Upper lobe of left lung (tissue), 6 donors: ENCODE measurements at places on chromosomes 11 and 22. TPM values are rescaled to one million over a fixed set of nuclear protein-coding genes. Genes with fewer than 3 reads are reported as not detected.
A peak's percentile ranks its signal among the peaks of the same experiment; 100 is the strongest.

GRCh38 chr22:32987081-32987631 is 71.0 kb downstream of the SYN3 start:
- H3K27me3 ChIP-seq = no peaks in the 10 kb centered on the region
- no peak overlapping the region for H3K4me3 ChIP-seq
- H3K27ac ChIP-seq = no peak overlapping the region
- H3K36me3 ChIP-seq = no peaks in the 10 kb centered on the region
- DNase-seq = no peak
- H3K4me1 ChIP-seq = peaks cover 10% of the 10 kb centered on the region

DNA sequence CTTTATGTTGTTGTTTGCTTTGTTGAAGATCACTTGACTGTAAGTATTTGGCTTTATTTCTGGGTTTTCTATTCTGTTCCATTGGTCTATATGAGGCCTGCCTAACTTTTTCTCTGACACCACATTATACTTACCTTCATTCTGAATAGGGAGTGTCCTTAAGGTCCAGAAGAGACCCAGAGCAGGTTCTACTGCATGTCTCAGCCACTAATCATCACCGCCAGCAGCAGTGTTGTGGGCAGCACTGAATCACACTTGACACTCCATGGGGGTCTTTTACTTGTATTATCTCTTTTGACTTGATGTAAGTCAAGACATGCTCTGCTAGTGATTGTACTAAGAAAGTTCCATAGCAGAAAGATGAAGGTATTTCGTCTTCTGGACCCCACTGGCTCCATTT is 274.9 kb downstream of the TENM4 start:
- no peak overlapping the region for H3K4me3 ChIP-seq
- no peak for DNase-seq
- no peaks in the 10 kb centered on the region for H3K27me3 ChIP-seq
- no peaks in the 10 kb centered on the region for H3K36me3 ChIP-seq

GRCh38 chr11:61065955-61066638 is 36.2 kb upstream of the CD5 start:
- H3K27me3 ChIP-seq = no peaks in the 10 kb centered on the region
- H3K4me3 ChIP-seq = no peak overlapping the region
- no peaks in the 10 kb centered on the region for H3K4me1 ChIP-seq
- H3K27ac ChIP-seq = no peak overlapping the region
- DNase-seq = no peak

GRCh38 chr22:42214633-42215415 is 55.6 kb downstream of the TCF20 start:
- DNase-seq = peak; percentile 33
- H3K27me3 ChIP-seq = no peaks in the 10 kb centered on the region
- H3K36me3 ChIP-seq = peaks cover 50% of the 10 kb centered on the region
- H3K4me1 ChIP-seq = no peaks in the 10 kb centered on the region
- H3K27ac ChIP-seq = no peak overlapping the region
- no peak overlapping the region for H3K4me3 ChIP-seq

Gene CAPN5
- total RNA-seq = 2.6 TPM

- no peak overlapping the region for H3K4me3 ChIP-seq
- no peak for DNase-seq
- no peak overlapping the region for H3K27ac ChIP-seq
- H3K27me3 ChIP-seq = no peaks in the 10 kb centered on the region
- peaks cover 9% of the 10 kb centered on the region for H3K4me1 ChIP-seq
- H3K36me3 ChIP-seq = no peaks in the 10 kb centered on the region
Observed at GRCh38 chr11:44889266-44889665, 61.4 kb downstream of the TP53I11 start.

Gene CRKL
- total RNA-seq = 58.4 TPM

Gene OR2AG1
- not detected for total RNA-seq

Gene OR8A1
- total RNA-seq = not detected

Gene ARHGAP32
- 29.2 TPM for total RNA-seq

DNA sequence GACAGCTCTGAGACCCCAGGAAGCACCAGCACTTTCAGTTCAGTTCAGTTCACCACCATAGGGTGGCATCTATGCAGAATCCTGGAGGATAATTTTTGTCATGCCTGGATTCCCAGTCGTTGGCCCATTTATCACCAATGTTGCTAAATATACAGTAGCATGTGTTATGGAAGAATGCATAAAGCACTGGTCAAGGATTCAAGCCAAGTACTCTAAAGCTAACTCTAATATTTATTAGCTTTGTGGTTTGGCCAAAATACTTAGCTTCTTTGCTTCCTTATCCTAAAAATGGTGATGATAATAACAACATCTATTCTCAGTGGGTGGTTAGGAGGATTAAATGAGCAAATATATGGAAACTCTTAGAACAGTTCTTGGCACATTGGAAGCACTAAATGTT is 294.7 kb upstream of the ZC3H12C start:
- no peaks in the 10 kb centered on the region for H3K4me1 ChIP-seq
- no peaks in the 10 kb centered on the region for H3K27me3 ChIP-seq
- no peak for DNase-seq
- H3K27ac ChIP-seq = no peak overlapping the region
- no peak overlapping the region for H3K4me3 ChIP-seq

GRCh38 chr22:19176732-19177131 is 1.8 kb downstream of the SLC25A1 start:
- peaks cover 42% of the 10 kb centered on the region for H3K4me1 ChIP-seq
- H3K27ac ChIP-seq = no peak overlapping the region
- H3K27me3 ChIP-seq = no peaks in the 10 kb centered on the region
- DNase-seq = no peak

DNA sequence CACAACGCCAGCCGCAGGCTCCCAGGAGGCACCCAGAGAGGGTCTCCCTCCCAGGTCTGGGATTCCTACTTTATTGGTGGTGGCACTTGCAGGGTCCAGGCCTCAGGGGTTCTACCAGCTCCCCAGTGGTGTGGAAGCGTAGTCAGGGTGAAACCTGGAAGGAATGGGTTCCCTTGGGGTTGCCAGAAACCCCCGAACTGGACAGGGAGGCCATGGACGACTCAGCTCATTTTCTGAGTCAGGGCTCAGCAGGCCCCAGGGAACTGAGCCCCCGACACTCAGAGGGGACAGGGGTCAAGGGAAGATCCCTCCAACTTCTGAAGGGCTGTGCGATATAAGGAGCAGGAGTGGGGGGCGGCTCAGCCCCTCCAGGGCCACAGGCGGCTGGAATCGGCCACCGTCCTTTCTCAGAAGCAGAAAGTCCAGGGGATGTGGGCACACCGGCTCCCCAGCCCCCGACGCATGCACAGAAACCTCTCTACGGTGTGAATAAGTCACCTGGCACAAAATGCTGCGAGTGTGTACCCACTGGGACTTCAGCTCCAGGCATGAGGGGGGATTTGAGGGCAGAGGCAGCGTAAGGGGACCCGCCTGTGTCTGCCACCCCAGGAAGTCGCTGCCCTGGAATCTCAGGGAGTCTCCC is 25.1 kb downstream of the MRGPRG start:
- no peaks in the 10 kb centered on the region for H3K36me3 ChIP-seq
- no peak overlapping the region for H3K27ac ChIP-seq
- no peak for DNase-seq
- no peaks in the 10 kb centered on the region for H3K4me1 ChIP-seq

DNA sequence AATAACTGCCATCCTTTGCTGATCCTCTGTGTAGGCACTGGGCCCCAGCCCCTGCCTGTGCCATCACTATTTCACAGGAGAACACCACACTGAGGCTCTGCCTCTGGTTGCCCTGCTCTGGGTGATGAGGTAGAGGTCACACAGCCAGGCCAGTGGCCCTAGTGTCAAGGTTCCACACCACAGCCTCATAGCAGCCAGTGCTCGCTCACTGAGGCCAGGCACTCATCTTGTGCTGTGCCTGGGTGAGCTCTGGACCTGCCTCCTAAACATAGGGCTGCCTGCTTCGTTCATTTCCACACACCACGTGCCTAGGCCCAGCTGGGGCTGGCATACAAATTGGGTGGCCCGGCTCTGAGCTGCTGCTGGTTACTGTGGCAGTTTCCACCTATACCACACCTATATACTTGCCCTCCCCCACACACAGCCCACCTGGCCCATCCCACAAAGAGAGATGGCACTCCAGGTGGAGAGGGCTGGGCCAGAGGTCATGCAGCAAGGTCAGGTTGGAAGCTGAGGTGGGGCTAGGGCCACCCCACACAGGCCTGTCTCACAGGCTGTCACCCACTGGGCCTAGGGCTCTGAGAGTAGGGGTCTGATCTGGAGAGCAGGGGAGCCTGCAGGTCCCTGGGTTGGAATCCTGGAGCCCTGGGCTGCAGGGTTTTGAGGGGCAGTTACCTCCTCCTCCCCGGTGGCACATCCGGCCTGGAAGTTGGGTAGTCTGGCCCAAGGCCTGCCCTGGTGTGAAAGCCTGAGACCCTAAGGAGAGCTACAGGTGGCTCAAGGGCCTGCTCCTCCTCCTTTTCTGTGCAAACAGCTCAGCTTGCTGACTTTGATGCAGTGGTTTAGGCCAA is 11.2 kb downstream of the KCNQ1OT1 start:
- peaks cover 30% of the 10 kb centered on the region for H3K4me1 ChIP-seq
- H3K27ac ChIP-seq = no peak overlapping the region
- no peak for DNase-seq
- no peak overlapping the region for H3K4me3 ChIP-seq

DNA sequence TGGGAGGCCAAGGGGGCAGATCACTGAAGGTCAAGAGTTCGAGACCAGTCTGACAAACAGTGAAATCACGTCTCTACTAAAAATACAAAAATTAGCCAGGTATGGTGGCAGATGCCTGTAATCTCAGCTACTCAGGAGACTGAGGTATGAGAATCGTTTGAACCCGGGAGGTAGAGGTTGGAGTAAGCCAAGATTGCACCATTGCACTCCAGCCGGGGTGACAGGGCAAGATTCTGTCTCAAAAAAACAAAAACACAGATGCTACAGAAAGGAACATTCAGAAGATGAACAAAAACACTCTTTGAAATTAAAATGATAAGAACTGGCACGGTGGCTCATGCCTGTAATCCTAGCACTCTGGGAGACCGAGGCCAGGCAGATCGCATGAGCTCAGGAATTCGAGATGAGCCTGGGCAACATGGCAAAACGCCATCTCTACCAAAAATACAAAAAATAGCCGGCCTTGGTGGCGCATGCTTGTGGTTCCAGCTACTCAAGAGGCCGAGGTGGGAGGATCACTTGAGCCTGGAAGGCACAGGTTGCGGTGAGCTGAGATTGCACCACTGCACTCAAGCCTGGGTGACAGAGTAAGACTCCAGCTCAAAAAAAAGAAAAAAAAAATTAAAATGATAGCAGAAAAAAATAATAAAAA is 8.5 kb downstream of the RAB6A start:
- no peak for DNase-seq
- peaks cover 30% of the 10 kb centered on the region for H3K4me1 ChIP-seq
- no peak overlapping the region for H3K4me3 ChIP-seq
- H3K36me3 ChIP-seq = no peaks in the 10 kb centered on the region

DNA sequence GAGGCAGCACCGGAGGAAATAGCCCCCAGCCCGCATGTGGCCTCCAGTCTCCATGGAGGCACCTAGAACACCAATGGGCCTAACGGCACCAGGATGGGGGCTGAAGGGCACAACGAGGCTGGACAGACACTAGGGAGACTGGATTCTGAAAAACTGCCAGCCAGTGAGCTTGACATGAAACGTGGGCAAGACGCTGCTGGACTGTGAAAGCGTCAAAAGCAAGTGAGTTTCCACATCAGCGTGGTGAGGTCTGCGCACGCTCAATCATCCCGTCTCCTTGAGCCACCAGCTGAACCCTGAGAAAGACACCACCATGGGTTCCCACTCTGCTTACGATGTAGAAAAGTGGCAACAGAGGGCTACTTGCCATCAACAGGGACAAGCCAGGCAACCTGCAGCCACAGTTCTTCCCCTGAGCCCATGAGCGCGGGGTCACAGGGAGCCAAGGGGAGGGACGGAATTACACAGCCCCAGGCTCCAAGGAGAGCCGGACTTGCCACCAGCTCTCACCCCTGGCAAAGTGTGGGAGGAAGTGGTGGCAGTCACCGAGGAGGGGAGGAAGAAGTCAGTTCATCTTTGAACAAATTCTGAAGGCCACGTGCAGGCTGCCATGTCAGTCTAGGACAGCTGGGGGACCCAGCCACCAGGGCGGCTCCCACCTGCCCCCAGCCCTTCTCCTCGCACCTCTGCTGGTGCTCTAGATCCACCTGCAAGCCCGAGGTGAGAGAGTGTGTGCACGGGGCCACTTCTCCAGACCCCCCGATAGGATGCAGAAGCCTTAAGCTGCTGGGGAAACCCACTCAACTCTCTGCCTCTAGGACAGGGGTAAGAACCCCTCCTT is 131.1 kb downstream of the MPPED1 start:
- H3K27ac ChIP-seq = no peak overlapping the region
- no peak overlapping the region for H3K4me3 ChIP-seq

Gene LRRC56
- 5.4 TPM for total RNA-seq

DNA sequence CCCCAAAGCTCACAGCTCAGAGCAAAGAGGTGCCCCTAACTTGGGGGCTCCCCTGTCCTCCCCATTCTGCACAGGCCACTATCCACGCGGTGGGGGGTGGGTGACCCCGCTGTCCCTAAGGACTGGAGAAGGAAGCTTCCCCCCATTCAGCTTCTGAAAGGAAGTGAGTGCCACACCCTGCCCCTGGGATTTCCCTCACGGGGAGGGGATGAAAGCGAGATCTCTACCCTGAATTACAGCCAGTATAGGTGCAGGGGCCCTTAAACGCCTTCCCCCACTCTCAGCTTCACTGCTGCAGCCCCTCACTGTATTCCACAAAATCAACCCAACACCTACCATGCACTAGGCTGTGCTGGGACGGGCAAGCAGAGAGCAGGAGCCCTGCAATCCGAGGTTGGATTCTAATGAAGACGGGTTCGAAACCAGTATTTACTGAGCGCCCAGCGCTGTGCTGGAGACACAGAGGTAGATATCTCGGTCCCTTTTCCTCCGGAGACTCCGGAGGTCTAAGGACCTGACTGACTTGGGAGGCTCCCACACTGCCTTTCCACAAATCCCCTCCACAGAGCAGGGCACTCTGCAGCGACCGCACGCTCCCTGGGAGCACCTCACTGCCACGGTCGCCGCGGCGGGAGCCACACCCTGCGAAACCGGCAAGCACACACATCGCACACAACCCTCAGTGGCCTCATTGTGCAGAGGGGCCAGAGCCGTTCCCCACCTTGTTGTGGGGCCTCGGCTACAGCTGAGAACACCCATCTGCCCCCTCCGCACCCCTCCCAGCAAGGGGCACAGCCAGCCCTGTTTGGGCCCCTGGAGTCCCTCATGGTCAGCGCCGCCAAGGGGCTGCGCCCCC is 1.8 kb downstream of the AHNAK start:
- no peaks in the 10 kb centered on the region for H3K36me3 ChIP-seq
- peak overlapping the region; percentile 91 for H3K4me3 ChIP-seq
- H3K27me3 ChIP-seq = no peaks in the 10 kb centered on the region
- peaks cover 77% of the 10 kb centered on the region for H3K4me1 ChIP-seq
- H3K27ac ChIP-seq = peak overlapping the region; percentile 96
- peak; percentile 88 for DNase-seq

Gene PARVG
- total RNA-seq = 163 TPM
